ENCODE measurements at places on chromosomes 7 and 10.

DNA sequence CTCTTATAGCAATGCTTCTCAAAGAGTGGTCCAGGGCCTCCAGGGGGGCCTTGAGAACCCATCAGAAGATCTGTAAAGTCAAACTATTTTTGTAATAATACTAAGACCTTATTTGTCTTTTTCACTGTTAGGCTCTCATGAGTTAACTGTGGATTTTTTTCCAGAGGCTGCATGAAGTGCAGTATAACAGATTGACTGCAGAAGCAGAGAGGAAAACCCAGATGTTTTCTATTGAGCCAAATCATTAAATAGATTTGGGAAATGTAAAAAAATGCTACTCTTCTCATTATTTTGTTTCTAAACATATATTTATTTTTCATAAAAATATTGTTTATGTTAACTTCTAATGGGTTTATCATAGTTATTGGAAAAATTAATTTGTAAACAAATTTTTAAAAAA lies 589.0 kb upstream of the LRRTM3 start:
- no peak for DNase-seq

DNA sequence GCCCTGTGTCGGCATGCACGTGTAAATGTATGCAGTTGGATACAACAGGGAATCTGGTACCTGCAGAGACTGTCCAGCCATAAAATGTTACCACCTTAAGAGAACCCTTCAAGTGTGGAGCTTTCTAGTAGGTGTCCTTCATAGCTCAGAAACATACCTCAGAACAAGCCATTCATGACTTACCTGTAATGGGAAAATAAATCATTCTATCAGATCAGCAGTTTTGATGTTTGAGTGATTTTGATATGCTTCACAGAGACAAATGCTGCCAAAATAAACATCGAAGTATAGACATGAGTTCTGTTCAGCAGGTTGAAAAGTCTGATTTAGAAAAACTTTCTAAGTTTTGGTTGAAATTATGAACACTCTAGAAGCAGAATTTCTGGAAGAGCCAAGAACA lies 33.5 kb upstream of the UMAD1 start:
- no peak for DNase-seq

DNA sequence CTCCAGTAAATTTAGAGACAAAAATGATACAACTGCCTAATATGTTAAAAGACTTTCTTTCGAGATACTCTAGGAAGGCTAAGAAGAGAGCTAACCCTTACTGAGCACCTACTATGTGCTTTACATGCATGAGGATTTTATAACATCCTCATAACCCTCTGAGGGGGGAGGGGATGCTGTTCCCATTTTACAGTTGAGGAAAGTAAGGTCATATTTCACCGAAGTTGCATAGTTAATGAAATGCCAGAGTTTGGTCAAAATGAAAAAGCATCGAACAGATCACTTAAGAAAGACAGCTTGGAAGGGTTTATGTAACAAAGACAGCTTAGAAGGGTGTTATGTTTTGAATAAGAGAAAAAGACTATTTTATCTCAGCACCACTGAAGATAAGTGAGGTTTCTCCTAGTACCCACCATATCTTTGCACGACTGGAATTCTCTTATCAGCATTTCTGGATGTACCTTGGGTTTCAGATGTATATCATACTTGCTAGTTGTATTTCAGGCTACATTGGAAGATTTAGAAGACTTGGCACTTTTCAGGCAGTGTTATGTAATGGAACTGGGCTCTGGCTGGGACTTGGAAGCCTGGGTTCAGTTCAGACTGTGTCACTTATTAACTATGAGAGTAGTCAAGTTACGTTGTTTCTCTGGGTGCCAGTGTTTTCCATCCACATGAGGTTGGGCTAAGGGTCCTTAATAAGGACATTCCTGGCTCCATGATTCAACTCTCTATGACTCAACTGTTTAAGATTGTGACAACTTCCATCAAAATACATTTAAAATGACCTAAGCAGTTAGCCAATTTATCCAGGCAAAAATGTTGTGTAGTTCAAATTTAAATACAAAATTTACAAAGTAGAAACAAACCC lies 6.0 kb downstream of the RHOBTB1 start:
- DNase-seq: no peak

GRCh38 chr7:1725199-1725690 lies 55.2 kb downstream of the ELFN1 start:
- DNase-seq: no peak

- DNase-seq: no peak
These were observed 369.6 kb upstream of the DPP6 start for GRCh38 chr7:153682628-153683027.

GRCh38 chr7:44056681-44057080 lies 8.7 kb downstream of the PGAM2 start:
- DNase-seq: no peak

- DNase-seq: no peak
These were observed 105.9 kb downstream of the PLPP4 start for GRCh38 chr10:120562956-120563355.

- no peak for DNase-seq
These were observed 342.1 kb downstream of the BMPER start for GRCh38 chr7:34247468-34247867.

DNA sequence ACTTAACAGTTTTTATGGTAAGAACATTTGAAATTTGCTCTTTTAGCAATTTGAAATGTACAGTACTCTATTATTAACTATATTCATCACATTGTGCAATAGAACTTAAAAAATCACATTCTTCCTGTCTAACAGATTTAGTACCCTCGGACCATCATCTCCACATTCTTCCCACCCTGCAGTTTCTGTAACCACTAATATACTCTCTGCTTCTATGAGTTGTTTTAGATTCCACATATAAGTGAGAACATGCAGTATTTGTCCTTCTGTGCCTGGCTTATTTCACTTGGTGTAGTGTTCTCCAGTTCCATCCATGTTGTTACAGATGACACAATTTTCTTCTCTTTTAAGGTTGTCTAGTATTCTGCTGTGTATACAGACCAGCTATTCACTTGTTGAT lies 88.9 kb upstream of the SEC61G start:
- DNase-seq: no peak

DNA sequence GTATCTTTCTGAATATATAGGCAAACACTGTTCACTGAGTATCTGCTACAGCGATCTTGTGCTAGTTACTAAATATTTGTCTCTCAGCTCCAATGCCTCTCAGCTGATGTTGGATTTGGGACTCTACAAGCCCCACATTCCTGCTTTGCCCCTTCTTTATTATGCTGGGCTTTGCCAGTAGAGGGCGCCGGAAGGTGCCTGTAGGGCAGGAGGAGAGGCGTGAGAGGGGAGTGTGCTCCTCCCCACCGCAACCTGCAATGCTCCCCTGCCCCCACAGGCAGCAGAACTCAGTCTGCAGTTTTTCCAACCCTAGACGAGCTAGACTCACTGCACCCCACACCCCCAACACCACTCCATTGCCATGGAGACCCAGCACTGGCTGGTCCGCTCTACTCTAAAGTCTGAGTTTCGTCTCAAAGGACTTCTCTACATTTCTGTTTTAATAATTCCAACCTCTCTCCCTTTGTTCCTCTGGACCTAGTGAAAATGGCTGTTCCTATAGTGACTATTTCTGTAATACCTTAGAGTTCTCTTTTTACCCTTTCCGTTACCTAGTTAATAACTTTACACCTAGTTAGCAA lies 337.6 kb downstream of the CCSER2 start:
- DNase-seq: peak; percentile 53

- no peak for DNase-seq
These were observed 8.3 kb upstream of the ASIC3 start for GRCh38 chr7:151039850-151040548.

GRCh38 chr7:5426226-5426475 lies 2.5 kb upstream of the TNRC18 start:
- DNase-seq: no peak

DNA sequence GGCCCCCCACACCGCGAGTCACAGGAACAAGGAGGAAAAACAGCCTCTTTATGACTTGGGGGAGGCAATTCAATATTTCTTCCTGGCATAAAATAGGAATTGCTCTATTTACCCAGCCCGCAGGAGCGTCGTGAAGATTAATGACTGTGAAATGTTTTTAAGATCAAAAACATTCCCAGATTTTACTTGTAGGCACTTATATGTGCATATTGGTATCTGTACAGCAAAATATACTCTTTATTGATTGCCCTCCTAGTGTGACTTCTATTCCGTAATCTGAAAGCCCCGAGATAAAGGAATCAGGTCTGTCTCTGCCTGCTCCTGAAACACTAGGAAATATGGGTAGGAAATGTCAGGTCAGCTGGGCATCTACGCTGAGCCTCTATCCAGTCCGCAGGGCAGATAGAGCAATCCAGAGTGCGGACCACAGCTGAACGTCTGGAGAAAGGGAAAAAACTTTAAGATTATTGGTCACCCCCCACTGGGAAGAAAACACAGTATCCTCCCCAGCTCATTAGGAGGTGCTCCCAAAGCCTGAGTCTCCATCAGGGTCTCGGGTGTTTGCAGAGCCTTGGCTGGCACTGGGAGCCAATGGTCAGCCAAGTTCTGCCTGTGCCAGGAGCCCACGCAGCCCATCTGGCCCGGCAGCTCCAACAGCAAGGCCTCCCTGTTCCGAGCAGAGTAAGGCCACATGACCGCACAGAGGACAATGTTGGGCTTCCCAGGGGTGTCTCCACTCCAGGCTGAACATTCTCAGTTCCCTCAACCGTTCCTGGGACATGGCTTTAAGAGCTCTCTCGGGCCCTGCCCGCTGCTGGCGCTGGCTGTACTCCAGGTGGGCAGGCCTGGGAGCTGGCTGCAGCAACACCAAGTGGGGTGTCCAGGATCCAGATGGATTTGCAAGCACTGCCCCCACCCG lies 7.7 kb downstream of the CTBP2 start:
- no peak for DNase-seq

GRCh38 chr7:124893140-124893827 lies 36.3 kb downstream of the POT1 start:
- DNase-seq: no peak

- DNase-seq: no peak
These were observed 40.5 kb downstream of the HTR7 start for GRCh38 chr10:90817128-90817889.

- peak; percentile 11 for DNase-seq
These were observed 38.3 kb downstream of the AKR1B1 start for GRCh38 chr7:134420424-134421125.

DNA sequence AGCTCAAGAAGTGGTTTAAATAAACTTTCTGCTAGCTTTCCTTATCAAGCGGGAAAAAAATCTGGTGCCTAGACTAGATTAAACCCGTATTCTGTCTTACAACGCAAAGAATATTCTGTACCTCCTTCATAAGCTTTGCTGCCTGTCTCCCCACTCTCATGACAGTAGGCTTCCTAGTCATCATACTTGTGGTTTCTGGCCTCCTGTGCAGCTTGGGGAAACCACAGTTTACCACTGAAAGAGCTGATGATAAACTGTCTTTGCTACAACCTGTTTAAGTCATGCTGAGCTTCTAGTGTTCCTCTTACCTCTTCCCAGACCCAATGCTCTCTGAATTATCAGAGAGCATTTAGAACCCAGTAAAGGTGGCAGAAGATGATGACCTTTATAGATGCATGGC lies 55.0 kb downstream of the PODXL start:
- DNase-seq: no peak

DNA sequence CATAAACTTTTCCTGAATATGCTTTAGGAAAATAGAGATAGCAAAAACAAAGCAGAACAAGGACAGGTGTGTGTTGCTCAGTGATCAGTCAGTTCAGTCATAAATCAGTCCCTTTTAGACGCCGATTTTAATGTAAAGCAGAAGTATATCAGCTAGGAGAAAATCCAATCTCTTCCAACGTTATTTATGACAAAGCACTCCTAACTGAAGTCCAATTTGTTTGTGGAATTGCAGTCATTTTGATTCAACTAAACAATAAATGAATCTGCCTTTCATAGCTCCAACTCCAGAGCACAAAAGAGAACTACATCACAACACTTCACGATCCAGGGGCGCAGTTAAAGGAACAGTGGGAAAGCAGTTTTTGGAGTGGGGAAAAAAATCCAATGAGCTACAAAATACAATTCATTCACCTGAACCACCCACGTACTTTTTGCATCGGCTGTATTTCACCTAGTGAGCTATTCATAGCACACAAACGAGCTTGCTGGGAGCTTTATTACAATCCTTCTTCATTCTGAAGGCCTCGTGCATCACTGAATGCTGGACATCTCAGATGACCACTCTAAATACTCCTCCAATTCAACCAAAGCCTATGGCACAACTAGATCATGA lies 151.3 kb downstream of the LRRN3 start:
- DNase-seq: no peak

DNA sequence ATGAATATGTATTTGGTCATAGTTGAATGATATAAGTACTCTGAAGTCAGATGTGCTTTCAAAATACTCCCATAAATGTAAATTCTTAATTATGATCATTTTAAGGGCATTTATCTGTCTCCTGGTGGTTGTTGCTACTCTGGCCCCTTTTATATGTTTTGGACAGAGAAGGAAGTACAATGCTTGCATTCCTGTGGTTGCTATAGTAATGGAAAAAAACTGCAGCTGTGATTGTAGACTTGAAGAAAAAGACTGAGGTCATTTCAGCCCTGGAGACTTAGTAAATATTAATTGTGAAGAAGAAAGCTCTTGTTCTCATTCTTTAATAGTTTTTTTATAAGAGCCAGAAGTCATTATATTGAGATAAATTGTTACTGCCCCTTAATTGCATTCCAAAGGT lies 70.2 kb upstream of the FERD3L start:
- DNase-seq: no peak

- DNase-seq: peak; percentile 26
These were observed 61.5 kb upstream of the ELMO1 start for GRCh38 chr7:37510043-37510634.

GRCh38 chr7:85205754-85206153 lies 18.9 kb upstream of the SEMA3D start:
- no peak for DNase-seq

DNA sequence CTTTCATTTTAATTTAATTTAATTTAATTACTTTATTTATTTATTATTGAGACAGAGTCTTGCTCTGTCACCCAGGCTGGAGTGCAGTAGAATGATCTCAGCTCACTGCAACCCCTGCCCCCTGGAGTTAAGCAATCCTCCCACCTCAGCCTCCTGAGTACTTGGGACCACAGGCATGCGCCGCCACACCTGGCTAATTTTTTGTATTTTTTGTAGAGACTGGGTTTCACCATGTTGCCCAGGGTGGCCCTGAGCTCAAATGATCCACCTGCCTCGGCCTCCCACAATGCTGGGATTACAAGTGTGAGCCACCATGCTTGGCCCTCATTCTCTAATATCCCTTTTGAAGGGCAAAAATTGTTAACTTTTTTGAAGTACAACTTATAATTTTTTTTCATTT lies 92.9 kb downstream of the XRCC2 start:
- no peak for DNase-seq

- DNase-seq: no peak
These were observed 38.4 kb downstream of the PNLIPRP2 start for GRCh38 chr10:116659049-116659670.

GRCh38 chr7:29017713-29018112 lies 59.6 kb upstream of the TRIL start:
- DNase-seq: no peak

Measured in germinal center (tissue), 1 donor.